ENCODE measurements at places on chromosomes 4 and X.

- DNase-seq, result no peak
Observed at GRCh38 chr4:166003811-166004210, 130.8 kb downstream of the TLL1 start.

DNA sequence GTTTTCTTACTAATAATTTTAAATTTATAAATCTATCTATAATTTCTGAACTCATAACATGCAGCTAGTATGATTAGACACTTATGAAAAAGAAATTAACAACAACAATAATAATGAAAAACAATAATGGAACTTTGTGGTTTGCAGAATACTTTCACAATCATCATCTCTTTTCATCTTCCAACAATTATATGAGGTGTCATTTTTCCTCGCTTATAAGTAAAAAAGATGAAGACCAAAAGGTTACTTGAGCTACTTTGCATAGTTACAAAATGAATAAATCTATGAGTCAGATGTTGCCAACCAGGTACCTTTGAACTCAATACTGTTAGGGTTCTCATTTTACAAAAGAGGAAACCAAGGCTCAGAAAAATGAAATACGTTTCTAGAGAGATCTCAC, 98.5 kb upstream of the ELOVL6 start:
- no peak for DNase-seq

DNA sequence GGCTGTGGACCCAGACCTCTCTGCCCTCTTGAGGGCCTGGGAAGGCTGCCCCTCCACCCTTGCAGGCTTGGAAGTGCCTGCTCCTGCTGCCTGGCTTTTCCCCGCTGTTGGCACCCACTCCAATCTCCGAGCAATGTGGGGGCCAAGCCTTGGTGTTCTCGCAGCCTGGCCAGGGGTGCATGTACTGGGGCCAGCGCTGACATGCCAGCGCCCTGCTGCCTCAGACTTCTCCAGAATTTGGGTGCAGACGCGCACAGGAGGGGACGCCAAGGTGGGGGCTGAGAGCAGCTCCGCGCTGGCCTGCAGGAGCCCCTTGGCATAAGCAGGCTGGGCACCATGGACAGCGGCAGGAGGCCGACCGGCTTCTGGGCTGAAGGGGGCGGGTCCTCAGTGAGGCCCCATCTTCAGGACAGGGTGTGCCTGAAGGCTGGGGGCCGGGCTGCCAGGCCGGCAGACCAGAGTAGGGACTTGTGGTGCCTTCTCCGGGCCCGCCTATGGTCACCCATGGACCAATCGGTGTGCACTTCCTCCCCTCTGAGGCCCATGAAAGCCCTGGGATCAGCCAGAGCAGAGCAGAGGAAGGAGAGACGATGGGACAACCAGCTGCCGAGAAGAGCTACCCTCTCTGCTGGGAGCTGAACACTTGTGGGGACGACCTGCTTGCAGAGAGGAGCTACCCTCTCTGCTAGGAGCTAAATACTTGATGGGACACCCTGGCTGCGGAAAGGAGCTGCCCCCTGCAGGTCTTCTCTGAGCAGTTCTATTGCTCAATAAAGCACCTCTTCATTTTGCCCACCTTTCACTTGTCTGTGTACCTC, 118.3 kb downstream of the DNAAF6 start:
- peak; percentile 34 for DNase-seq

GRCh38 chr4:55512922-55513571, 33.7 kb downstream of the CLOCK start:
- no peak for DNase-seq

DNA sequence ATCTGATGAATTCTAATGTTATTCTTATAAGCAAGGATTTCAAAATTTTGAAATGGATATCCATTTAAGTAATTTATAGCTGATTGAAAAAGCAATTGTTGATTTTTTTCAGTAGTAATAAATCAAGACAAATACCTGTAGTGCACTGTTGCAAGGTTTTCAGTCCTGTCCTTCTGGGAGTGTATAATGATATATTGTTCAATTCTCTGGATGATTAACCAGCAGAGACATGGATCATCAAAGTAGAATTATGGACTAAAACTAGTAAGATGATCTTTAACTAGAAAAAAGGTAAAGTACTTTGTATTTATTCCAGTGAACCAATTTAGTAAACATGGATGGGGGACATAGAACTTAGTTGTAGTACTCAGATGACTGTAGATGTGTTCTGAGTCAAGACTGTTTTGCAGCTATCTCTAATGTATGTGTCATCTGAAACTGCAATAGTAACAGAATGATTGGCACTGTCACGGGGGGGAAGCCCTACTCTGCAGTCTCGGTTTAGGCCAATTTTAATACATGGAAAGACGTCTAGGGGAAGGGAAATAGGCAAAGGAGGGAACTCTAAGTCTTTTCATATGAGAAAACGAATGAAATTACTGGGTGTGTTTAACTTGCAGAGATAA, 121.9 kb downstream of the GLRA3 start:
- peak; percentile 6 for DNase-seq

- DNase-seq, result no peak
Observed at GRCh38 chr4:66376921-66377320, 706.6 kb upstream of the EPHA5 start.

- DNase-seq, result no peak
Observed at GRCh38 chr4:87044511-87045233, 109.9 kb downstream of the AFF1 start.

GRCh38 chr4:134740290-134740689, 538.7 kb upstream of the PABPC4L start:
- no peak for DNase-seq

DNA sequence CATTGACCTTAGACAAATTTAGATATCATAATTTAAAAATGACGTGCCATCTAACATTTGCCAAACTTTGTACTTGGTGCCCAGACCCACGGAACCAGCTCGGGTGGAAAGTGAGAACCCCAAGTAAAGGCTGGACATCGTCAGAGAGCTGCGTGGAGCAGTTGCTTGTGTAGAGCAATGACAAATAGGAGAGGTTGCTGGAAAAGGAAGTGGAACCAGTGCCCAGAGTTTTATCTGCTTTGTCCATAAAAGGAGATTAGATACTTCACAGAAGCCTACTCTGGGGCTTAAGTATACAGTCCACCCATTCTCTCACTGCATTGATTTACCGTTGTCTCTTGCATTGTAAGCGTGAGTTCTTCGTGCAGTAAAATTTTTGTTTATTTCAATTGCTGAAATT, 5.4 kb upstream of the TBC1D1 start:
- no peak for DNase-seq

- DNase-seq, result no peak
Observed at GRCh38 chrX:12309040-12309743, 170.9 kb downstream of the FRMPD4 start.

GRCh38 chr4:8370106-8370787, 70.3 kb downstream of the ACOX3 start:
- no peak for DNase-seq

DNA sequence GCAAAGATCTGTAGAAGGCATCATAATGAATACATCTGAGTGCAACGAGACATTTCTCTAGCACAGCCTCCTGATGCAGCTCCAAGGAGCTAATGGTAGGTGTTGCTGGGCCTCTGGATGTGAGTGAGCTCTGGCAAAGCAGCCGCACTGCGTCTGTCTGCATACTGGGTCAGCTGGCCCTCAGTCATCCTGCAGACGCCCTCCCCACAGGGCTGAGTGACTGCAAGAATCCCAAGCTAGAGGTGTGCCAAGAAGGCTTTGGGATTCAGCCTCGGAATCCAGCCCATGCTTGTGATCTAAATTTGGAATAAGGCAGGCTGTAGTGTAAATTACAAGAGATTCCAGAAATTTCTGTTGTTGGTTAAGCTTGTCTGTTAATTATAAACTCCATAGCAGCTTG, 18.5 kb downstream of the HERC3 start:
- DNase-seq, result no peak

DNA sequence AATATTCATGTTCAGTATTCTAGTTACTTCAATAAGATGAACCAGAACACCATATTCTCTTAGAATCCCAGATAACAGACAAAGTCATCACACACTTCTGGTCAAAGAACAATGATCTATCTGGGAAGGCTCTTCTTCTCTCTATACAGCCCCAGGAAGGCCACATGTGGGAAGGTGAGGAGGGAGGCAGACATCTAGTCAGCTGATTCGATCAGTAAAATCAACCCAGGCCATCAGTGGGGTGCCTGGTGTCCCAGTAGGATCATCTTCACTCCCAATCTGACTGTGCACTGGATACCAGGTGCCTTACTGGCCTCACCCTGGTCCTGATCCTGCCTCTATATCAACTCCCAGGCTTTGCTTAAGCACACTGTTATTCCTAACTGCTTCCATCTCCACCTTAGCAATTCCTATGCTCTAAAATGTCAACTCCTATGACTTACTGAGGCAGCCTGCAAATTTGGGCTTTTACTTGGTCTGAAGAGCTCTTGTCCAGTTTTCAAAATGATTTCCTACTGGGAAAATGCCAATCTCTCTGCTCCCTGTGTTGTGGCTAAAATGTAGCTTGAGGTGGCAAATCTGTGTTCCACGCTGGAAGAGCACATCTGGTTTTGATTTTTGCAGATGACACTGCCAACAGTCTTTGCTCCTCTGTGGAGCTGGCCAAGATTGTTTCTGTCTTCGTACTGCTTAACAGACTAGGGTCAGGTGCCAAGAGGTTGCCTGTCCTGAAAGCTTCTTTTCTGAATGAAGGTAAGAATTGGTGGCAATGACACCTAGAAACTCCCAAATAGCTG, 128.7 kb downstream of the MGST2 start:
- no peak for DNase-seq

- no peak for DNase-seq
Observed at GRCh38 chrX:97692575-97692974, 808.9 kb downstream of the RPA4 start.

DNA sequence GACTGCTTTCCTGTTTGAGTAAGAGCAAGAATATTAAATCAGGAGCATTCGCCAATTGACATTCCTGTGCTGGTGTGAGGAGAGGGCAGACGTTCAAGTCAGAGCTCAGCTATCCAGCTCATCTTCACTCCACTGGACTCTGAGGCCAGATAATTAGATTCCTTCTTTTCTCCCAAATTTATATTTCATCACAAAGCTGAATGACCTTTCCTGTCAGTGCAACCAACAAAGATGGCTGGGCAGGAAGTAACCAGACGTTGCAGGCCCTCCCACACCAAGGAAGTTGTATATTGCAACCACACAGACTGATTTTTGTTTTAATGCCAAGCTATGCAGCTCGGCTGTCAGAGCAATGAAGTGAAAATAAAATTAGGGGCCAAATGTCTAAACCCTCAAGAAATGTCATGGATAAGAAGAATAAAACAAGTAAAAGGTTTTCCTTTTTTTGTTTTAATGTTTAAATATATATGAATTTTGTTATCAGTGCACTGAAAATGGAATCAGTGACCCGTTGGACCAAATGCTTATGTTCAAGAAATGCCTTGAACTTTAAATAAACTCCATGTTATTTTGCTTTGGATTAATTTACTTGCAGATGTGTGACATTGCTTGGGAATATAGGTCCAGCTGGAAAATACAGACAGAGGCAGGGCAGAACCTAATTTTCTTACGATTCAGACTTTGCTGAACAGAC, 578.9 kb upstream of the FAT1 start:
- no peak for DNase-seq

DNA sequence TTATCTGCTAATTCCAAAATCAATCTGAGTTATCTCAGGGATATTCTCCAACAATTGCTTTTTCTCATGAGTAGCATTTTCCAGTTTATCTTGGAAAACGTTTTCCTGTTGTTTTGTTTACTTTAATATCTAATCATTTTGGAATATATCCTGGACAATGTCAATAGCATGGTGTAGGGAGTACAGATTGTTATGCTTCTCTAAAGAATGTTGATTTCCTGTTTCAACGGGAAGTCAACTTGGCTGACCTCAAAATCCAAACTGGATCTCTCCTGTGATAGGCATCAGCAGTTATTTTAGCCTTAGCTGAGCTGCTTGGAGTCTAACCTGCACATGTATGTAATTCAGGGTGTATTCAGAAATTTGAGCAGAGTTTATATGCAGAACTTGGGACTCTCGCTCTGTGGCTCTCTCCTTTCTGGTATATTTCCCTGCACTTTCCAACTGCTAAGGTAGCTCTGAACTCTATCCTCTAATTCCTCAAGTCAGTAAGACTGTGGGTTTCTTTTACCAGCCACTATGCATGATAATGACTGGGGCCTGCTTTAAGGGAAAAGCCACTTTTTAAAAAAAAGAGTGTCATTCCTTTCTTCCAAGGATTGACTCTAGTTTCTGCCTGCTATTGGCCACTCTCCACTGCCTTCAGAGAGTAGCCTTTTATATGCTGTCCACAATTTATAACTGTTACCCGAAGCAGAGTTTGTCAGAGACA, 7.7 kb downstream of the PRSS48 start:
- no peak for DNase-seq

DNA sequence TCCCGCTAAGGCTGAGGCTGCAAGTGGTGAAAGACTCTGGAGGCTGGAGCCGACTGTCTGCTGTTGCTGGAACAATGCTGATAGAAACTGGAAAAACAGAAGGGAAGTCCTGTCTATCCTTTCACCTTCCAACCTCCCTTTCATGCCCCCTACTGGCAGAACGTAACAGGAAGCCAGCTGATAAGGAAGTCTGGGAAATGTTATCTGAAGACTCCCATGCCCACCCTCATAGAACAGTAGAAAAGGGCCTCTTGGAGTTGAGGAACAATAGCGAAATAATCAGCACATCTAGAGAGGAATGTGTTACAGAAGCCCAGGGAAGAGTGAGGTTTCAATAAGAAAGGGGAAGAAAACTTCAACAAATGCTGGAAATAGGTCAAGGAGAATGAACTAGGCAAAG, 117.1 kb upstream of the DKK2 start:
- DNase-seq, result no peak

GRCh38 chr4:151688003-151688784, 72.6 kb downstream of the GATB start:
- no peak for DNase-seq

DNA sequence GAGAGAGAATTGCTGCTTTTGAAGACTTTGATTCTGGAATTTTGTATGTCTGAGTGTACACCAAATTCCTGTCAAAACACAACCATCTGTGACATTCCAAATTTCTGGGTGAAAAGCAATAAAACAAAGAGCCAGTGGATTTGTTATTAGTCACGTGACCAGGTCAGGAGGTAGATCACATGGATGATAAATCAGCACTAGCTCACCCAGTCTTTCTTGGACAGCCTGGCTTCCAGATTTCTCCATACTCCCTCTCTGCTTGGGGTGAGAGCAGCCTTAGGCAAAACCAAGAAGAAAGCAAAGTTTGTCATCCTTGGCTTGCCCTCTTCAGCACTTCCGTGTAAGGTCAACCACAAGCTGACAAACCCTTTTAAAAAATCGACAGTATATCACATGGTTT, 194.2 kb downstream of the CLCN4 start:
- DNase-seq, result no peak

- no peak for DNase-seq
Observed at GRCh38 chr4:76696109-76696508, 201.8 kb downstream of the SOWAHB start.

- no peak for DNase-seq
Observed at GRCh38 chrX:49287665-49288064, 15.8 kb upstream of the GAGE10 start.

- no peak for DNase-seq
Observed at GRCh38 chr4:81808011-81808672, 336.4 kb upstream of the RASGEF1B start.
